Hepatocyte (in vitro differentiated cells): ENCODE measurements at places on chromosomes 3 and 15. TPM values are rescaled to one million over a fixed set of nuclear protein-coding genes. Genes with fewer than 3 reads are reported as not detected.

Gene GPR15
- total RNA-seq = not detected in 2 replicates

Gene TAGLN3
- total RNA-seq = 1.9 and 2.1 TPM in 2 replicates

DNA sequence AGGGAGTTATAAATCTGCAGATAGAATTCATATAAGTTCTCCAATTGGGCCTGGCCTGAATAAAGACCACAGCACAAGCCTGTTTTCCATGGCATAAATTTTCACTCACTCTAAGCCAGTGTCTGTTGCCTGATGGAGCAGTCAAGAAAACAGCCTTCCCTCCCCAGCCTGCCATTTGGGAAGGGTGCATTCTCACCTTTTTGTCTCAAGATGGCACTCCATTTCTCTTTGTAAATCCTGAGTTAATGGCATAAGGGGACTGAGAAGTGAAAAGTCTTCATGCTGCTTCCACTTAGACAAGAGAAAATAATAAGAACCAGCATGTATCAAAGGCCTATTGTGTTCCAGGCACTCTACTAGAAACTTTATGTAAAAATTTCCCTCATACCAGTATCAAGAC is 115.6 kb upstream of the MANF start:
- H3K4me1 ChIP-seq = no peaks in the 10 kb centered on the region
- H3K27ac ChIP-seq = no peak overlapping the region
- no peak for DNase-seq

GRCh38 chr3:183252973-183253527 is at the start of gene B3GNT5:
Gene B3GNT5, plus strand, starts transcription at chr3:183253253. Its CDS starts 16,546 bp downstream, at chr3:183269799.
- peak within 1 kb of the TSS; percentile 99 for H3K27ac ChIP-seq
- peak within 1 kb of the TSS; percentile 95 for H3K4me3 ChIP-seq
- no peaks in the 10 kb centered on the region for H3K27me3 ChIP-seq
- peak; percentile 92 for DNase-seq

GRCh38 chr3:69881051-69881450 is 118.5 kb upstream of the SAMMSON start:
- no peak overlapping the region for H3K27ac ChIP-seq
- no peak for DNase-seq
- H3K36me3 ChIP-seq = no peaks in the 10 kb centered on the region
- H3K4me3 ChIP-seq = no peak overlapping the region
- H3K4me1 ChIP-seq = no peaks in the 10 kb centered on the region
- H3K27me3 ChIP-seq = no peaks in the 10 kb centered on the region

- H3K4me1 ChIP-seq = peaks cover 12% of the 10 kb centered on the region
- H3K4me3 ChIP-seq = no peak overlapping the region
- DNase-seq = no peak
- H3K36me3 ChIP-seq = no peaks in the 10 kb centered on the region
- H3K27me3 ChIP-seq = no peaks in the 10 kb centered on the region
Measured at GRCh38 chr3:25000971-25001591, 427.0 kb upstream of the RARB start.

GRCh38 chr3:182704926-182705325 is 88.4 kb upstream of the ATP11B start:
- H3K27ac ChIP-seq = no peak overlapping the region
- H3K4me3 ChIP-seq = no peak overlapping the region
- DNase-seq = no peak
- no peaks in the 10 kb centered on the region for H3K4me1 ChIP-seq
